ENCODE measurements at places on chromosomes 1 and 21. TPM values are rescaled to one million over a fixed set of nuclear protein-coding genes. Genes with fewer than 3 reads are reported as not detected.

The BSDC1 gene
- total RNA-seq = 46.7 TPM

The TRIM63 gene
- total RNA-seq = not detected

The NUDT4B gene
- 4.6 TPM for total RNA-seq

The MEX3A gene
- 6.5 TPM for total RNA-seq

The FLVCR1 gene
- 12.0 TPM for total RNA-seq

The F5 gene
- total RNA-seq = not detected
